NCI-H774 (cell line): ENCODE measurements at places on chromosomes 7 and 10.

DNA sequence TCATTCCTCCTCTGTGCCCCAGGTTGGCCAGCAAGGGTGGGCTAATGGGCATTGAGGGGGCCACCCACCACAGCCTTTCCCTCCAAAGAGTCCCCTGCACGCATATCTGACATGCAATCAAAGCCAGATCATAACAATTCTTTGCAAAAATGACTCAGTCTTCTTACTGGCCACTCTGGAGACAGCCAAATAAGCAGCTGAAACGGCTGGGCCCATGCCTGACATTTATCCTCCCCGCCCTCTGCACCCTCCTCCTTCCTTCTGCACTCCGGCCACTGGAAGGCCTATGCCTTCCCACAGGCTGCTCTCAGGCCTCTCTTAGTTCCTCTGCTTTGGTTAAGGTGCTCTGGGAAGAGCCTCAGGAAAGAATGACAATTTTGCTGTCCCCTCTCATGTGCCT is 29.2 kb upstream of the NPFFR1 start:
- DNase-seq, result no peak

GRCh38 chr10:62063795-62064472 is 162.4 kb downstream of the ARID5B start:
- no peak for DNase-seq

GRCh38 chr10:78892338-78893176 is 176.2 kb upstream of the ZMIZ1 start:
- DNase-seq, result no peak

DNA sequence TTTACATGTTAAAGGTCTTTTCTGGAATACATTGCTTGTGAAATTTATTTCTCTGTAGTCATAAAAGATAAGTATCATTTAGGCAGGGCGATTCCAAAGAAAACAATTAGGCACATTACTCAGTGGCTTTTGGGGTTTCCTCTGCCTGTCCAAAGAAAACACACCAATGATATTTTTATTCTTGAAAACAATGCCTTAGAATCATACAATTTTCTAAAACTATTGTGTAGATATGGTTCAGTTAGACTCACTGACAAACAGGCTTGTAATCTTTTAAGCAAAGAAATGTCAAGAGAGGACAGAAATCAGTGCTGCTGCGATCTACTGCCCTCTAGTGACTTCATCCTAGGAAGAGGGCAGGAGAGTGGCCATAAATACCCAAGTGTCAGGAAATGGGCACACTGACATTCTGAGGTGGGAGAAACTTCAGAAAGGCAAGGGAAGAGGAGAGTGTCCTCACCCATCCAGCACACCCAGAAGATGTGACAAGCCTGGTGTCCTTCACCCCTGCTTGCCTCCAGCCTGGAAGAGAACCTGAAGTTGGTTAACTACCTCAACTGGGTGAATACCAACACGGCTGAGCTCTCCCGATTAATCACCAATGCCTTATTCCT is 120.5 kb downstream of the GALNT11 start:
- no peak for DNase-seq

GRCh38 chr10:31830887-31831286 is 97.7 kb downstream of the ARHGAP12 start:
- DNase-seq, result no peak

- peak; percentile 89 for DNase-seq
Observed at GRCh38 chr7:98400542-98401340, at the start of gene BAIAP2L1. Gene BAIAP2L1 (minus strand): TSS chr7:98401090. CDS start chr7:98400852, 238 bp downstream.

- no peak for DNase-seq
Observed at GRCh38 chr7:826230-826917, 5.9 kb upstream of the SUN1 start.

DNA sequence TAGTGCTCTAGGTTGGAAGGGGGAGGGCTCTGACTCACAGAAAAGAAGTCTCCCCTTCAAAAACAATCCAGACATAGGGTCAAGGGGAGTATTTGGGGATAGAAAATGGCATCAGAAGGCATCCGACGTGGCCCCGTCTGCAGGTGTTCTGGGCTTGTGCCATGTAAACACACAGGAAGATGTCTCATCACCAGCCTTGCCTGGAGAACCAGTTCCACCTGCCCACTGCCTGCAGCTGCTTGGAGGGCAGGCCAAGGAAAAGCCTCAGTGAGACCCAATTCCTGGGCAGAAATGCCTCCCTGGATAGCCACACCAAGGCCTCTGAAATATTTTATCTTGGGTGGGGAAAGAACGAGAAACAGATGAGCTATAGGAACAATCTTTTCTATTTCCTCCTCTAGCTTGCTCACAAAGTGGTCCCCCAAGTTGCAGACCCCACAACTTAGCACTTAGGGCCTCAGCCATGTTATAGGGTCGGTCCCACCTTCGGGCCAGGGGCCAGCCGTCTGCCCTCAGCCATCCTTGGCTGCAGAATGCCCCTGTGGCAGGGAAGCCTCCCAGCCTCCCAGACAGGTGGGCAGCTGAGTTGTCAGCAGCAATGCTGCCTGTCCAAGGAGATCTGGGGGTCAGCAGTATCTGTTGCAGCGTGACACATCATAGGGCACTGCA is 54.3 kb upstream of the ECHDC3 start:
- DNase-seq, result no peak

- no peak for DNase-seq
Observed at GRCh38 chr7:141698247-141699015, 3.5 kb downstream of the DENND11 start.

DNA sequence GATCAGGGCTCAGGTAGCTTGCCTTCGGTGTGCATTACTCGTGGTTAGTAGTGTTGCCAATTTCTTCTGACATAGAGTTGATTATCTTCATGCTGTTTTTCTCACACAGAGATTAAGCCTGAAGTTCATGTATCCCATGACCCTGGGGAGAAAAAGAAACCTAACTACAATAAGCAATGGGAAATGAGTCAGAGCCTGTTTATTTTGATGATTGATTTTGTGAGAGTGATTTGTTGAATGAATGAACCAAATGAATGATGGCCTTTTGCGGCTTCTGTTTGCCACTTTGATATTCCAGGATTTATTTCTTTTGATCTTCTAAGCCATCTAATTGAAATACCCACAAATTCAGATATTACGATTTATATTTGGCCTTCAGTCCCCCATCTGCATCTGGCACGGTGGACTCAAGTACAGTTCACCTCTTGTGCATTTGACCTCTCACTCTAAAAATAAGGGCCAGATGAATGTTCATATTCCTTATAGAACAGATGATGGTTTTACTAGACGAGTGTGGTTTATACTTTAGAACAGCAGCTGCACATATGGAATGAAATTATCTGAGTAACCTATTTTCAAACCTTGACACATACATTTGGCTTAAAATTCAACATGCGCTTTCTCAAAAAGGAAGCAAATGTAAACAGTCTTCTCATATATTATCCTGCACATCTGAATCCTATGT is 110.7 kb downstream of the PLCE1 start:
- no peak for DNase-seq

GRCh38 chr10:18224626-18225445 is 84.6 kb downstream of the CACNB2 start:
- no peak for DNase-seq

DNA sequence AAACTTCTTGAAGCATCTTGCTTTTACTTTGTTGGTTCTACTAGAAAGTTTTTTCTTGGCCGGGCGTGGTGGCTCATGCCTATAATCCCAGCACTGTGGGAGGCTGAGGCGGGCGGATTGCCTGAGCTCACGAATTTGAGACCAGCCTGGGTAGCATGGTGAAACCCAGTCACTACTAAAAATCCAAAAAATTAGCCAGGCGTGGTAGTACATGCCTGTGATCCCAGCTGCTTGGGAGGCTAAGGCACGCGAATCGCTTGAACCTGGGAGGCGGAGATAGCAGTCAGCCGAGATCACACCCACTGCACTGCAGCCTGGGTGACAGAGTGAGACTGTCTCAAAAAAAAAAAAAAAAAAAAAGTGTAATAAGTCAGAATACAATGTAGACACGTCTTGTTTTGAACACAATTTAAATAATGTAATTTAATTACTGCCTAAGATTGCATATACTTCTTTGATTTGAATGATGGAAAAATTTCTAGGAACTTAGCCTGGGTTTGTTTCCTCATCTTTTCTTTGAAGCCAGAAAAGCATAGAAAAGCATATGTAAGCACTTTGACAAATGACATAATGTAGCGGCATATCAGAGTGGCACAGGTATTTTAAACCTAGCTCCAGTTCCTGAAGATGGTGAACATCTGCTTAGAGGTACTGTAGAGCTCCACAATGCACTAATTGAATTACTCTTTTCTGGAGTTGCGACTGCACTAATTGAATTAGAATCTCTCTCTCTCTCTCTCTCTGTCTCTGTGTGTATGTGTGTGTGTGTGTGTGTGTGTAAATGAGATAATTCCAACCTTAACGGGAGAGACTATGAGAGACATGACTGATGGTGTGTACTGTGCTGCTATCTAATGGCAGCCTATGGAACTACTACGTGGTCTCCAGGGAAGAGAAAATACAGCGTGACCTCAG is 87.8 kb downstream of the BTRC start:
- peak; percentile 37 for DNase-seq

DNA sequence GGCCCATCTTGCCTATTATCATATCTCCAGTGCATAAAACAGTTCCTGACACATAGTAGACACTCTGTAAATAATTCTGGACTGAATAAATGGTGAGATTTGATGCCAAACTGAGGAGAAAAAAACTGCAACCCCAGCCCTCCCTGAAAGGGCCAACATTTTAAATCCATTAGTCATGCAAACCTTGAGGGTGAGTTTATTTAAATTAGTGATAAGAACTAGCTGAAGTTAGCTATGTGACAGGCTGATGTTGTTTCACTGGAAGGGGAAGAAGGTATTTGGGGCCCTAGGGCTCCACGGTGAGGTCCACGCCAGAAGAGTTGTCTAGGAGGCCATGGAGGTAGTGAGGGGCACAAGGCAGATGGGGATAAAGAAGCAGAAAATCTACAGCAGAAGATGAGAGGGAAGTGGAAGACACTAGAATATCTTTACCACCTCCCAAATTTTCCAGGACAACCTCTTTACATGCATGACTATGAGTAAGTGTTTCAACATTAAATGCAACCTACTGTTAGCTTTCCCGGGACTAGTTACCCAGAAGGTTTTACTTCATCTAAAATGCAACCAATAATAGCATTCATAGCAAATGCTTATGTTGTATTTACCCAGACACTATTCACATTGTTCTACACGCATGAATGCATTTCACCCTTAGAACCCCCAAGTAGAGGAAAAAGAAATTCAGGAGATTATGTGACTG is 183.2 kb upstream of the LYZL1 start:
- DNase-seq, result no peak

GRCh38 chr7:111741811-111742240 is 179.5 kb upstream of the IMMP2L start:
- DNase-seq, result peak; percentile 51

DNA sequence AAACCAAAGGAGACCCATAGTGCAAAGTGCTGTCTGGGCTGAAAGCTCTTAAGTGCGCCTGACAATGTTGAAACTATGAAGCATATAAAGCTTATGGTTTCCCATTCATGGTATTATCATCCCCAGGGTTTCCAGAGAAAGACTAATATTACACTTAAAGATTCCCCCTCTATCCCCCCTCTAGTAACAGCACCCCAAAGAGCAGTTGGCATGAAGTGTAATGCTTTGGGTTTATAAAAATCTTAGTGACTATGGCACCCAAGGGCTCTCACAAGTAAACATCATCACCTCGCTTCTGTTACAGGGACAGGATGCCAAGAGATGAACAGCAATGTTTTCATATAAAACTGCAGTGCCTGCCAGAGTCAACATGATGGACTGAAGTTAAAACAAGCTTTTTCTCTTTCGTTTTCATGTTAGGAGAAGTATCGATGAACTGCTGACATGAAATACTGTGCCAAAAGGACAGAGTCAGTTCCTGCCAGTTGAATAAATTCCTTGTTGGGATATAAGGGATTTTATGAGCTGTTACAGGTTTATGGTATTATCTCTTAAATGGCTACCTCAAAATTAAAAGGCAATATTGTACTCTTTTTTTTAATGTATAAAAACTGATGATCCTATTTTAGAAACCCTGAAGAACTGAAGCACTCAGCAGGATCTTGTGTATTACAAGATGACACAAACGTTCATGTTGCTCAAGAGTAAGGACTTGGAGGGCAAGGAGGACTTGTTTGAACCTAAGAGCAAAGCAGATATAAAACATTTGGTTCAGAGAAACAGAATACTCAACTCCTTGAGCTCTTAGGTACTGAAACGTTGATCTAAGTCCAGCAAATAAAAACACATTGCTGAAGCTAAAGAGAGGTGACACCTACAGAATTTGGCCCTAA is 203.7 kb upstream of the IMMP2L start:
- DNase-seq, result no peak
